ENCODE measurements at places on chromosomes 12 and 14. TPM values are rescaled to one million over a fixed set of nuclear protein-coding genes. Genes with fewer than 3 reads are reported as not detected.

- no peak for DNase-seq
Observed at GRCh38 chr14:90699016-90699415, 117.2 kb downstream of the TTC7B start.

GRCh38 chr12:49375406-49375805, 8.1 kb downstream of the SPATS2 start:
- DNase-seq = no peak

The GPR84 gene
- total RNA-seq = not detected

The PPP4R3A gene
- 60.2 TPM for total RNA-seq

DNA sequence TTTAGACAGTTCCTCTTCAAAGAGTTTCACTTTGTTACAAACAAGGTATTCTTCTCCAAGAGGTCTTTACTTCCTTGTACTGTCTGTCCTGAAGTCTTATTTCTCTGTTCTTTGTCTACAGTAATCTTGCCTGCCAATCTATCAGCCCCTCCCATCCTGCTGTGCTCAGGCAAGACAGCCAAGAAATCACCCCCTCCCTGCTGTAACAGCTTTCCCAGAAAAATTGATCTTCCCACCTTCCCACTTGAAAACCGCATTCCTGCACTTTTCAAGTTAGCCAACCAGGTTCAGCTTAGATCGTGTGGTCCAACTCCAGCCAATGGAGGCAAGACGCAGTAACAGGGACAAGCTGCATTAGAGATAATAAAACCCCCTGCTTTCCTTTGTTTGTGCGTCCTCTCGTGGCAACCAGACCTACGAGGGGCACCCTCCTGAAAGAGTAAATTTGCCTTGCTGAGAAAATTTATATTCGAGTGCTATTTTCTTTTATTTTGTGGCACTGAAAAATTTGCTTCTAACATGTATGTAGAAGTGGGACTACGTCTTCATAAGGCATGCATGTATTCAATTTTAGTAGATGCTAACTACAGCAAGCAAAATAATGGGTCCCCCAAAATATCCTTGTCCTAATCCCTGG, 46.5 kb upstream of the ESR2 start:
- DNase-seq = no peak

Data from esophagus muscularis mucosa (tissue), 4 donors.